ENCODE measurements at places on chromosomes 12 and 14. TPM values are rescaled to one million over a fixed set of nuclear protein-coding genes. Genes with fewer than 3 reads are reported as not detected.

The CD163 gene
- 153 TPM for total RNA-seq

- DNase-seq: peak; percentile 69
Measured at GRCh38 chr14:36604757-36605505, 22.5 kb upstream of the NKX2-8 start.

DNA sequence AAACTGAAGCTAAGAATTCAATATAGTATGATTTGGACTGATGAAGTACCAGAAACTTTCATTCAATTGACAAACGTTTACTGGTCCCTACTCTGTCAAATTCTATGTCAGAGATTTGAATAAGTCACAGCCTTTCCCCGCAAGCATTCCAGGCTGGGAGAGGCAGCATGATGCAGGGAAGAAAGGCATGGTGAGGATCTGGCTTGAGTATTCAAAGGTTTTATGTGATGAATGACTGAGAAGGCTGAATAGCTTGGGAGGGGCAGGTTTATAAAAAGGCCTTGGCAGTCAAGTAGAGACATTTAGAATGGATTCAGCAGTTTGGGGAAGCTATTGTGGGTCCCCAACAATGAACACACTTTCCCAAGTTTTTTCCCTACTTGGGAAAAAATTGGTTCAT lies 431.8 kb downstream of the DPF3 start:
- DNase-seq: no peak

DNA sequence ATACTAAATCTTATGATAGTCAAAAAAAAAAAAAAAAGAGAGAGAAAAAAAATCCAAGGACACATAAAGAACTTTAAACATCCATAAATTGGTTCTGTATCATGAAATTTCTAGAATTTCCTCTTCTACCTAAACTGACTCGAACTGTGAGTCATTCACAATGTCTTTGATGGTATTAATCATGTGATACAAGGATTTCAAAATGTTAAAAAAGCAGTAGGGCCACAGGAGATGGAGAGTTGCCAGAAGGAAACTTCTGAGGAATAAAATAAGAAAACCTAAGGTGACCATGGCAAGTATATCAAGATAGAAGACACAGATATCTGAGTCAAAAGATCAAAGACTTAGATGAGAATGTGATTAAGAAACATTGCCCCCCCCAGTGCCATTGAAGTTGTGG lies 1320.9 kb upstream of the FLRT2 start:
- no peak for DNase-seq

GRCh38 chr14:93266127-93266526 lies 59.1 kb downstream of the UBR7 start:
- DNase-seq: no peak

Data from mucosa of descending colon (tissue), 3 donors.